Transverse colon (tissue), 4 donors: ENCODE measurements at places on chromosomes 1 and 21.

GRCh38 chr1:214454569-214455396 lies 96.6 kb downstream of the PTPN14 start:
- no peak for DNase-seq

DNA sequence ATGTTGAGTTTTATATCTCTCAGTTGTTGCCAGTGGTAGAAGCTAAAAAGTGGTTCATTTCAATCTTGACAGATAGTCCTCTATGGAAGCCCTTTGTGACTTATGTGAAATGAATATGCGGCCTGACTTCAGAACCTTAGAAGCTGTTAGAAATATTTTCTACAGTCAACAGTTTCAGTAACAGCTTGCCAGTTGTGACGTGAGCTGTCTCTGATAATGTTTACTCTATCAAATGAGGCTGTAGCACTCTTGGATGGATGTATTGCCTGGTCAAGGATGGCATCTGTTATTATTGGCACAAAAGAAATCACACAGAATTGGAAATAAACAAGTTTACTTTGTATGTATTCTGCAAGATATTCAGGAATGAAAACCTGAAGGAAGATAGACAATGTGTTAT lies 31.9 kb downstream of the SNX7 start:
- no peak for DNase-seq

- no peak for DNase-seq
Measured at GRCh38 chr1:153932156-153933131, 9.7 kb upstream of the GATAD2B start.

DNA sequence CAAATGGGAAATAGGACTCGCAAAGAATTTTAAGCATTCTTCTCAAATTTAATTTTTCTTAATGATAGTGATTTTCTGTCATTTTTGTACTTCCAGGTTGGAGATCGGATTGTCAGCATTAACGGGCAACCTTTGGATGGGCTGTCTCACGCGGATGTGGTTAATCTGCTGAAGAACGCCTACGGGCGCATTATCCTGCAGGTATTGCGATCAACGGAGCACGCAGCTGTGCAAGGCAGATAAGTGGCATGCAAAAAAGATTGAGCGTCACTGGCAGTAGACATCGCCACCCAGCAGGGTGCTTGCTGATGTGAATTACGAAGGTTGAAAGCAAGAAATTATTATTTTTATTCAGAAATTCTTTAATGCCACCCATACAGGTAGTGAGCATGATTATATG lies 65.9 kb upstream of the L1TD1 start:
- DNase-seq: no peak

DNA sequence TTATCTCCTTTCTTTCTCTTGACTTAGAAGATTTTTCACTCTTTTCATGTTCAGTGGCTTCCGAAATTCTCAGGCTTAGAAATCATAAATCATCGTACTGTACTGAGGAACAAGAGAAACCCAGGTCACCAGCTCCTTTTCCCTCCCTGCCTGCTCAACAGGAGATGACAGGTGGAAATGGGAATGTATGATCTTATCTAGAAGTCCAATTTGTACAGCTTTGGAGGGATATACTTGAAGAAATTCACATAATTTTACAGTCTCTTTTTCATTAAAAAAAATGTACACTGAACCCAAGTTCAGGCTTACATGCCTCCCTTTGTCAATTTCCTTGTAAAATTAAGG lies 11.7 kb downstream of the EVA1C start:
- no peak for DNase-seq

GRCh38 chr1:224170748-224171478 lies 12.1 kb upstream of the DEGS1 start:
- DNase-seq: peak; percentile 28

DNA sequence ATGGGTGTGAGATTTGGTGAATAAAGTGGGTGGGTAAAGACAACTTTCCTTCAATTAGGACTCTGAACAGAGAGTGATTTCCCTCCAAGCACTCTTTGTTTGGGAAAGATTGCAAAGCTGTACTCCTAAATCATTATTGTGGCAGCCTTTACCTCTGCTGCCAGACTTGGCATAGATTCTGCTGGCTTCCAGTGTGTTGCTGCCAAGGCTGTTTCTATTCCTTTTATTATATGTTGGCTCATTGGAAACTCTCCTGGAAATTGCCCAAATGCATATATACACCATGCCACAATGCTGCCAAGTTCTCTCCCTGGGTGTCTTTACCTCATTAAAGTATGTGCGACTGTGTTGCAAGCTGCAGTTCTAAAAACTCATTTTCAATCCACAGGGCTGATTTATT lies 668.0 kb downstream of the MRPL39 start:
- DNase-seq: peak; percentile 23

- DNase-seq: no peak
Measured at GRCh38 chr1:53524428-53525375, 65.5 kb downstream of the DMRTB1 start.

DNA sequence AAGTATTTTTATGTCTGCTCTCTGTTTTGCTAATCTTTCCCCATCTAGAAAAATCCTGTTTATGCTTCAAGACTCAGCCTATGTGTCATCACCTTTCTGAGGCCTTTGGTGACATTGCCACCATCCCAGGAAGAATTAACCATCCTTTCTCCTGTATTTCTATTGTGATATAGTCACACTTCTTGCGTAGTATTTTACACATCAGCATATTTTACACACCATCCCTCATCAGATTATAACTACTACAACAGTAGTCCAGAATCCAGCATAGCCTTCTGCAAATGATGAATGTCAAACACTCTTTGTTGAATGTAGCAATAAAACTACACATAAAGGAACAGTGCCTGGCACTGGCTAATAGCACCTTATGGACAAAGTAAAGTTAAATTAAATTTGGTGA lies 275.3 kb upstream of the C1orf87 start:
- no peak for DNase-seq

- DNase-seq: peak; percentile 18
Measured at GRCh38 chr1:177444997-177445746, 274.4 kb downstream of the BRINP2 start.

DNA sequence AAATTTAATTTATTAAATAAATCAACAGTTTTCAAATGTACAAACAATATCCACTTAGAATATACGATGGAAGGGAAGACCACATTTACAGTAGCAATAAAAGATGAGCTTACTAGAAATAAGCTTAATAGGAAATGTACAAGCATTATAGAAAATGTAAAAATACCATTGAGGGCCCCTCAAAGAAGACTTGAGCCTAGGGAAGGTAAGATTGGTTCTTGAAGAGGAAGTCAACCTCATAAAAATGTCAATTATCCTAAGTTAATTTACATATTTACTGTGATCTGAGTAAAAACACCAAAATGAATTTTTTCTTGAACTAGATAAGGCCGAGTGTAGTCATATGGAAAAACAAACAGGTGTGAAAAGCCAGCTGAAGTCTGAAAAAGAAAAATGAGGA lies 39.7 kb upstream of the TRIM67 start:
- DNase-seq: no peak

DNA sequence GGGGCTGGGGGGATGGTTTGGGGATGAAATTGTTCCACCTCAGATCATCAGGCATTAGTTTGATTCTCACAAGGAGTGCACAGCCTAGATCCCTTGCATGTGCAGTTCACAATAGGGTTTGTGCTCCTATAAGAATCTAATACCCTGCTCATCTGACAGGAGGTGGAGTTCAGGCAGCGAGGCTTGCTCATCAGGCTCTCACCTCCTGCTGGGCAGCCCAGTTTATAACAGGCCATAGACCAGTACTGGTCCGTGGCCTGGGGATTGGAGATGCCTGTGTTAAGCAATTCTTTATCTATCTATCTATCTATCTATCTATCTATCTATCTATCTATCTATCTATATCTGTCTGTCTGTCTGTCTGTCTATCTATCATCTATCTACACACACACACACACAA lies 525.3 kb upstream of the DAB1 start:
- DNase-seq: no peak

- DNase-seq: no peak
Measured at GRCh38 chr1:224558904-224559303, 57.2 kb upstream of the CNIH3 start.

GRCh38 chr21:29430030-29430429 lies 131.3 kb downstream of the BACH1 start:
- no peak for DNase-seq

DNA sequence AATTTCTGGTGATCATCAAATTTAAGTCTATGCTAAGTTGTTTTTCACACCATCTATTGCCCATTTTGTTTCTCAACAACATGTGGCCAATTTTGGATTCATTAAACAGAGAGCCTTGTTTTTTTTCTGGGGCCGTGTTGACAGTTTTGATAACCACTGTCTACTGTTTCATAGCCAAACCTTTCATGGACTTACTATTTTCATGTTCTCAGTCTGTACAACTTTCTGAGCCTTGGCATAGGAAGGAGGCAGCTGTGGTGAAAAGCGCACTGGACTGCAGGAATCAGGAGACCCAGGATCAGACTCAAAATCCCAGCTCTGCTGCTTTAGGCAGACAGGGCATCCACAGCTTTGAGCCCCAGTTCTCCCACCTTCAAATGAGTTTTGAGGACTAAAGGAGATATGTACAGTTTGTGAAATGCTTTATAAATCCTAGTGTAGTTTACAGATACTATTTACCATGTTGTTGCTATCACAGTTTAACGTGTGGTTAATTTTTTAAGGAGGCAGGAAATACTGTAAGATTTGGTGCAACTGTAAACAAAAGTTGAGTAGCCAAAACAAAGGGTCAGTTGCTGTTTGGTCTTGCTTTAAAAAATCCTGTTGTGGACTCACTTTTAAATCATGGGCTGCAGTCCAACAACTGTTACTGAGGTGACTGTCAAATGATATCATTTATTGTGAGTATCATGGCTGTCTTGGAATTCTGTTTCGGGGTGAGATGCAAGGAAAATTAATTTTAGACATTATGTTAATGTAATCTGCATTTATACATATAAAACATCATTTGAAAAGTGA lies 2.9 kb downstream of the MACO1 start:
- no peak for DNase-seq

DNA sequence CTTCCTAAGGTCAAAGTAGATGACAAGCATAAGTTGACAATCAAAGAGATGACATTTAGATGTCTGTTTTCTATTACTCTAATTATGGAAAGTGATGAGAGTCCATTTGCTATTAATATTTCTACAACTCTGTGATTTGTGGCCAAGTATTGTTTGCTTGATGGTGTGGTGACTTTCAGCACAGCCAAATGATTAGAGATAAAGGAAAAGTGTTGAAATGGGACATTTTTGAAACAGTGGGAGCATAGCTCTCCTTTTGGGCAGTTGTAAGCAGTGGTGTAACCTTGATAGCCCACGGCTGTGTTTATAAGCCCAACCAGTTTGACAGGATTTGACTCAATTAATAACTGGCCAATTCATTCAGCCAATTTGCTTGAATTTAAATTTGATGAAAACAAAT lies 31.6 kb downstream of the ZC3H11B start:
- DNase-seq: no peak

- DNase-seq: no peak
Measured at GRCh38 chr1:213389061-213389581, 338.1 kb downstream of the RPS6KC1 start.

DNA sequence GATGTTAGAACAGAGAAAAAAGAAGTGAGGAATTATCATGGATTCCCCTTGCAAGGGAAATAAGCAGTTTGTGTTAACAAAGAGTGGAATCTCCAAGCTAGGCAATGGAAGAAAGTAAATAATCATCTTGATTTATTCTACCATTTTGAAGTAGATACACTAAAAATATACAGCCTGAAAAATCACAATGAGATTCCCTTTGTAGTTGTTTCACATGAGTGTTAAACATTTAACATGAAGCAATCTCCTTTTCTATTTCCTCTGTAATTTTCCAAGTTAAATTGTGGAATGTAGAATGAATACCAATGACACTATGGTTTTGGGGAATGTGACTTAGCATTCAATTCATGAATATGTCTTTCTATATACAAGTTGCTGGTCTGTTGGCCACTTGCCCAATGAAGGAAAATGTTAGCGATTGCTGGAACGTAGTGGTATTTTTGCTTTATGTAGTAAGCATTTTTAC lies 5.7 kb downstream of the TGFB2 start:
- no peak for DNase-seq

- DNase-seq: no peak
Measured at GRCh38 chr21:33025489-33026442, at the start of gene OLIG2. OLIG2 (plus strand) TSS chr21:33025935; CDS start chr21:33026863, 928 bp downstream.

DNA sequence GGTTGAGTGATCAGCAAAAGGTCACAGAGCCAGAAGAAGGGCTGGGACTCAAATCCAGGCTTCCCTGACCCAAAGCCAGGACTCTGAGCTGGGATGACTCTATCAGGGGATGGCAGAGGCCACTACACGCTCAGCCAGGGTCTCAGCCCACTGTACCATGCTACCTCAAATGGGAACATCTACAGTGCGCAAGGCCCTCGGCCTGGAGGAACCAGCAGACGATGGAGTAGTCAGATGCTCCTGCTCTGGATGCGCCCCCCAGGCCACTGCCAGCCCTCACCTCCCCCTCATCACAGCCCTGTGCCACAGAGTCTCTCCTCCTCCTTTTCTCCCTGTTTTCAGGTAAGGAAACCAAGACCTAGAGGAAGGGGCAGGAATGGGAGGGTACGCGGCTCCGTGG lies 39.0 kb downstream of the GLIS1 start:
- no peak for DNase-seq

GRCh38 chr1:70061231-70061630 lies 144.1 kb downstream of the LRRC40 start:
- no peak for DNase-seq

- DNase-seq: no peak
Measured at GRCh38 chr1:178137238-178137637, 43.3 kb downstream of the RASAL2 start.

DNA sequence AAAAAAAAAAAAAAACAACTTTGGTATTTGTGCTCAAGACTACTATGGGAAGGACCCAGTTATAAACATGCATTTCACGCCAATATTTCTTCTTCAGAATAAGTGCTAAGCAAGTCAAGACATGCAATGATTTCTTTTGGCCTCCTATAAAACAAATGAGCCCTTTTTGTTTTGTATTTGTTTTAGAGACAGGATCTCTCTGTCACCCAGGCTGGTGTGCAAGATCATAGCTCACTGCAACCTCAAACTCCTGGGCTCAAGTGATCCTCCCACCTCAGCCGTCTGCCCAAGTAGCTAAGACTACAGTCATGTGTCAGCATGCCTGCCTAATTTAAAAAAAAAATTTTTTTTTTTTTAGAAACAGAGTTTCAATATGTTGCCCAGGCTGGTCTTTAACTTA lies 348.7 kb downstream of the PCP4 start:
- DNase-seq: no peak

DNA sequence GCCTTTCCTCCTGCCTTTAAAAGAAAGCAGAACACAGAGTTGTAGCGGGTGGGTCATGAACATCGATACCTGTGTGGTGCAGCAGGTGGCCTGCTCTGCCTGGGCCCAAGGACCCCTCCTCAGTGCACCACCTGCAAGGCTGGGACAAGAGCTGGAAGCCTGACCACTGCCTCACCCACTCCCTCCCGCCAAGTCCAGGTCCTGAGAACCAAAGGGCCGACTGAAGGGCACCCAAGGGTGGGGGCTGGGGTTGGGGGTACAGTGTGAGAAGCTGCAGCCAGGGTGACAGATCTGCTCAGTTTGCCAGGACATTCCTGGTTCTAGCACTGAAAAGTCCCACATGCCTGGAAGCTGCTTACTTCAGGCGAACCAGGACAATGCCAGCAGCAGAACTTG lies 36.1 kb downstream of the NTPCR start:
- no peak for DNase-seq
